Natural killer cell (primary cell): ENCODE measurements at places on chromosomes 12 and 14. TPM values are rescaled to one million over a fixed set of nuclear protein-coding genes. Genes with fewer than 3 reads are reported as not detected.

Gene CIDEB
- 40.0 TPM for total RNA-seq

GRCh38 chr12:27277846-27278260 lies 33.8 kb downstream of the STK38L start:
- DNase-seq, result no peak

GRCh38 chr14:99183716-99184115 lies 88.3 kb downstream of the BCL11B start:
- no peak for DNase-seq

DNA sequence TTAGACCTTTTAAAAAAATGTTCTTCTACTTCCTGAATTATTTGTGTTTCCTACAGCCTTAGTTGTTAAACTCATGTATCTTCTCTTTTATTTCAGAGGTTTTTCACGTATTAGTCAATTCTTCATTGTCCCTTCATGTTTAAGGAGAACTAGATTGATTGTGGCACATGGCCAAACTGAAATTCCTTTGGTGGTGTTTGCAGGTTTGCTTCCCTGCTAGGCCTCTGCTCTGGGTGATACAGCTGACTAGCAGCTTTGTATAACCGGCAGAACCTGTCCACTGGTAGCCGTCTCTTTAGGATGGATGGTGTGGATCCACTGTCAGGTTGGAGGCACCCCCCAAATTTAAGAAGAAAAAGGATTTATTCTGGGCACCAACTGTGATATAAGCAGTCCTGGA lies 262.1 kb downstream of the FBXL14 start:
- DNase-seq, result no peak

DNA sequence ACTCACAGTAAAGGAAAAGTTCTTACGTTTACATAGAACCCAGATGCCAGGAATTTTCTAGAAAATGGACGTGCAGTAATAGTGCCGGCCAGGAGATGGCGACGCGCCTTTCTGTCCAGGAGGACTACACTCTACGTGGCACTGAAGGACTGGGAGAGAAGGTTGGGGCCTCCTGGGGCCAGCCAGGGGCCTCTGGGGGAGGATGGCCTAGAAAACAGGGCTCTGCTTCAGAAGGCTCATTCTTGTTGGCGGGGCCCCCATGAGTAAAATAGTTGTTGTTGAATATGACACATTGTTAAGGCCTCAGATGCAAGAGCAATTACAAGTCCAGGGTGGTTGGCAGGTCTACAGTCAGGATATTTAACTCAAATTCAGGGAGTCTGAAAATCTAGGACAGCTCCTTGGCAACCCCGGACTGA lies 120.1 kb upstream of the MAX start:
- peak; percentile 76 for DNase-seq

- peak; percentile 21 for DNase-seq
These were observed at the start of gene PLEKHA5 for GRCh38 chr12:19129486-19130223. TSS of gene PLEKHA5 (plus strand) at chr12:19129733. CDS start at chr12:19129800, 67 bp downstream.

Gene SOAT2
- not detected for total RNA-seq

Gene RNASE7
- not detected for total RNA-seq

- no peak for DNase-seq
These were observed 475.3 kb downstream of the EGLN3 start for GRCh38 chr14:33475623-33476022.

- DNase-seq, result no peak
These were observed at the start of gene TAS2R10 for GRCh38 chr12:10826258-10826657. TSS of gene TAS2R10 (minus strand) at chr12:10826358. CDS start at chr12:10826269, 89 bp downstream.

DNA sequence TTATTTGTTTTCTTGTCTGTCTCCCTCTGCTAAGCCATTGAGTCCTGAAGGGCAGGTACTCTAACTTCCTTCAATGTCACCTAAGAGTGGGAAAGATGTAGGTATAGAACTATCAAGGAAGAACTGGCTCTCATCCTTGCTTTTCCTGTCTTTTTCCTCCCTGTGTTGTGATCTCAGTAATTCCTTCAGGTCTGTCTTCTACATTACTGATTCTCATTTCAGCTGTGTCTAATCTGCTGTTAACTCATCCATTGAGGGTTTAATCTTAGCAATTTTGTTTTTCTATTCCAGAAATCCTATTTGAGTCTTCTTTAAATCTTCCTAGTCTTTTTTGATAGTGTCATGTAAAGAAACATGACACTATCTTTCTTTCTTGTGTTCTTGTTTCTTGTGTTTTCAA lies 124.5 kb upstream of the PLXNC1 start:
- DNase-seq, result no peak

GRCh38 chr14:106848330-106849121 lies 1322.1 kb downstream of the TMEM121 start:
- DNase-seq, result peak; percentile 35

- no peak for DNase-seq
These were observed 16.4 kb downstream of the ACTN1 start for GRCh38 chr14:68962681-68963080.

DNA sequence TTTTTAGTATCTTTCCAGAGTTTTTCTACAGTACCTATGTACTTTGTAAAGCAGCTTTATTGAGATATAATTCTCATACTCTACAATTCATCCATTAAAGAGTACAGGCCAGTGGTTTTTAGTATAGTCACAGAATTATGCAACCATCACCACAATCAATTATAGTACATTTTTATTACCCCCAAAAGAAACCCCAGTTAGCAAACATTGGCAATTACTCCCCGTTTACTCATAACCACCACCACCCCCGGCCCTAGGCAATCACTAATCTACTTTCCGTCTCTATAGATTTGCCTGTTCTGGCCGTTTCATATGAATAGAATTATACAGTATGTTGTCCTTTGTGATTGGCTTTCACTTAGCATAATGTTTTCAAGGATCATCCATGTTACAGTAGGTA lies 119.8 kb downstream of the KICS2 start:
- no peak for DNase-seq

DNA sequence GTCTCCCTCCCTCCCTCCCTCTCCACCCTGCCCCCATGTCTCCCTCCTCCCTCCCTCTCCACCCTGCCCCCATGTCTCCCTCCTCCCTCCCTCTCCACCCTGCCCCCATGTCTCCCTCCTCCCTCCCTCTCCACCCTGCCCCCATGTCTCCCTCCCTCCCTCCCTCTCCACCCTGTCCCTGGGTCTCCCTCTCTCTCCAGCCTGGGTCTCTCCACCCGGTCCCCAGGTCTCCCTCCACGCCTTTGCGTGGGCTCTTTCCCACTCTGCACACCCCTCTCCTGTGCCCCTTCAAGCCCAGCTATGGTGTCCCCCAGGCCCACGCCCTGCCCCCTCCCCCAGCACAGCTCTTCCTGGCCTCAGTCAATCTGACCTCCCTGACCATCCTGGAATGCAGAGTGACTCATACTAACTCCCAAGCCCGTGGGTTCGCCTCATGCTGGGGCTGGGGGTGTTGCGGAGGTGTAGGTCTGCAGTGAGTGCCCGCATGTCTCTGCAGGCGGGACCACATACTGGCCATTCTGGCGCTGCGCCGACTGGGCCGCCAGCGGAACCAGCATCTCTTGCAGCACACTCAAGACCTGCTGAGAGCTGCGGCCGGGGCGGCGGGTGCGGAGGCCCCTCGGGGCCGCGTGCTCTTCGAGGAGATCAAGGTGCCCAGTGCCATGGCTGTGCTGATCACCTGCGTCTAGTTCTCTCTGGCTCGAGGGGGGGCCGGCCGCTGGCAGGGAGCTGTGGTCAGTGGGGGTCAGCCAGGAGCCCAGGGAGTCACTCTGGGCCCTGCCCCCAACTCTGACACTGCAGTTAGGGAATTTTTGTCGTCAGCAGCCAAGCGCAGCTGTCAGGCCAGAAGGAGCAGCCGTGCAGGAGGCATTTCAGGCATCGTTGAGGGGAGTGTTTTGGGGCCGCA lies 13.5 kb upstream of the TNFAIP2 start:
- no peak for DNase-seq

Gene LRTM2
- total RNA-seq, result not detected

Gene RILPL1
- 1.5 TPM for total RNA-seq
